Cortex of kidney (tissue), 1 donor: ENCODE measurements at places on chromosomes 6 and 20.

DNA sequence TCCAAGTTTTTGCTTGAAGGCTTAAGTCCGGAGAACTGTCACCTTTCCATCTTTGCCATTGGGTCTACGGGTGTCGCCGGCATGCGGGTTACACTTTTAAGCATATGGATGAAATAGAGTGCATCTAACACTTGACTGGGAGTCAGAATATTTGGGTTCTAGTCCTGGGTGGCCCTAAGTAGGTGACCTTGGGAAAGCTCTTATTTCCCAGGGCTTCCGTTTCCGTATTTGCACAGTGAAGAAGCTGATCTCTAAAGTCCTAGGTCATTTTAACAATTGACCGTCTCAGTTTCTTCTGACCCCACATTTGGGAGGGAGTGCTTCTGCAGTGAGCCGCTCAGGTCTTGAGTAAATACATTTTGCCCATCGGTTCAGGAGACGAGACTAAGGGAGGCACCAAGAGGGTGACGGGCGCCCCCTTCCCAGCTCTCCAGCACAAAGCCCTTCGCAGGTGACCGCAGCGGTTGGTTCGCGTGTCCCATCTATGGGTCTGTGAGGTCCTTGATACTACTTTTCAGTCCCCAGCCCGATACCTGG lies 651 bp upstream of the BLTP3A start:
- no peak for DNase-seq

GRCh38 chr20:43450841-43451799 lies 6.6 kb upstream of the SRSF6 start:
- DNase-seq = no peak

DNA sequence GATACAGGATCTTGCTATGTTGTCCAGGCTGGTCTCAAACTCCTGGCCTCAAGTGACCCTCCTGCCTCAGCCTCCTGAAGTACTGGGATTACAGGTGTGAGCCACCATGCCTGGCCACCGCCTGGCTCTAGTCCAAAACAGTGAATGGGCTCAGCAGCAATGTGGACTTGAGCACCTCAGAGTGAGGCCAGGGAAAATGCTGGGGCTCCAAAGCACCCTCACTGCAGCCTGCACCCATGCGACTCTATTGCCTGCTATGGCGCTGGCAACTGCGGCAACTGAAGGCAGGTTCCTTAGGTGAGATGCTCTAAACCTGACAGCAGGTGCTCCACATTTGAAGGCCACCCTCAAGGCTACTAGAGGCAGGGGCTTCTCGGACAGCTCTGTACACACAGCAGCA lies 26.5 kb downstream of the MAP1LC3A start:
- DNase-seq = no peak

DNA sequence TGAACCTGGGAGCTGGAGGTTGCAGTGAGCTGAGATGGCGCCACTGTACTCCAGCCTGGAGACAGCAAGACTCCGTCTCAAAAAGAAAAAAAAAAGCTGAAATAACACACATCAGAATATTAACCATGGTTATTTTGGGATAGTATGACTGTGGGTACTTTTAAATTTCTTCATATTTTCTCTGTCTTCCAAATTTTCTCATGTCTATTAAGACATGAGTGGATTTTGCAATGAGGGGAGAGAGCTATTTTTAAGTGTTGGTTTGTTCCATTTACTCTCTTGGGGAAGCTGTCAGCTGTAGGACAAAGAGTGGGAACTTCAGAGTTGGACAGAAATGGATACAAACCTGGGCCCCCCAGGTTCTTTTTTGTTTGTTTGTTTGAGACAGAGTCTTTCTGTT lies 10.3 kb downstream of the ADISSP start:
- DNase-seq = no peak

GRCh38 chr6:134626589-134626988 lies 308.7 kb upstream of the SGK1 start:
- DNase-seq = no peak

DNA sequence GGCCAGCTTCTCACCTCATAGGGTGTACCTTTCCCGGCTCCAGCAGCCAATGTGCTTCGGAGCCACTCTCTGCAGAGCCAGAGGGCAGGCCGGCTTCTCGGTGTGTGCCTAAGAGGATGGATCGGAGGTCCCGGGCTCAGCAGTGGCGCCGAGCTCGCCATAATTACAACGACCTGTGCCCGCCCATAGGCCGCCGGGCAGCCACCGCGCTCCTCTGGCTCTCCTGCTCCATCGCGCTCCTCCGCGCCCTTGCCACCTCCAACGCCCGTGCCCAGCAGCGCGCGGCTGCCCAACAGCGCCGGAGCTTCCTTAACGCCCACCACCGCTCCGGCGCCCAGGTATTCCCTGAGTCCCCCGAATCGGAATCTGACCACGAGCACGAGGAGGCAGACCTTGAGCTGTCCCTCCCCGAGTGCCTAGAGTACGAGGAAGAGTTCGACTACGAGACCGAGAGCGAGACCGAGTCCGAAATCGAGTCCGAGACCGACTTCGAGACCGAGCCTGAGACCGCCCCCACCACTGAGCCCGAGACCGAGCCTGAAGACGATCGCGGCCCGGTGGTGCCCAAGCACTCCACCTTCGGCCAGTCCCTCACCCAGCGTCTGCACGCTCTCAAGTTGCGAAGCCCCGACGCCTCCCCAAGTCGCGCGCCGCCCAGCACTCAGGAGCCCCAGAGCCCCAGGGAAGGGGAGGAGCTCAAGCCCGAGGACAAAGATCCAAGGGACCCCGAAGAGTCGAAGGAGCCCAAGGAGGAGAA lies 10.5 kb downstream of the GNAS-AS1 start:
- DNase-seq = no peak

- no peak for DNase-seq
Measured at GRCh38 chr20:5731753-5732366, 18.3 kb upstream of the SHLD1 start.

GRCh38 chr20:50338479-50339391 lies 148.1 kb downstream of the CEBPB start:
- DNase-seq = no peak
